8988T (cell line): ENCODE measurements at places on chromosomes 12 and 14.
A peak's percentile ranks its signal among the peaks of the same experiment; 100 is the strongest.

DNA sequence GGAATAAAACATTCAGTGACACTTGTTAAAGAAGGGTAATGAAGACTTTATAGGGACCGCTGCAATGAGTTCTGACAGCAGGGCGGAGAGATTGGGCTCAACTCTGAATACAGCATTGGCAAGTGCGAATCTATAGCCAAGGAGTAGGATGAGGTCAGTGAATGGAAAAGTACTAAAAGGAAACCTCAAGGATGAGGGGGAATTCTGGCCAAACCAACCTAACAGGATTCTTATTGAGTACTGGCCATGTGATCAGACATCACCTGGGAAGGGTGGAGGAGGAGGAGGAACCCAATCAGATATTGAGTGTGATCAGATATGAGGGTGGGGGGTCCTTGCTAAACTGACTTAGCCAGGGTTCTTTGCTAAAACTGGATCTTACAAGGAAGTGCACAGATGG, 31.0 kb downstream of the DRAM1 start:
- no peak for DNase-seq

GRCh38 chr12:6383572-6384498, at the start of gene LTBR:
Gene LTBR, plus strand, starts transcription at chr12:6384162. Its CDS starts 197 bp downstream, at chr12:6384359.
- peak; percentile 77 for DNase-seq

DNA sequence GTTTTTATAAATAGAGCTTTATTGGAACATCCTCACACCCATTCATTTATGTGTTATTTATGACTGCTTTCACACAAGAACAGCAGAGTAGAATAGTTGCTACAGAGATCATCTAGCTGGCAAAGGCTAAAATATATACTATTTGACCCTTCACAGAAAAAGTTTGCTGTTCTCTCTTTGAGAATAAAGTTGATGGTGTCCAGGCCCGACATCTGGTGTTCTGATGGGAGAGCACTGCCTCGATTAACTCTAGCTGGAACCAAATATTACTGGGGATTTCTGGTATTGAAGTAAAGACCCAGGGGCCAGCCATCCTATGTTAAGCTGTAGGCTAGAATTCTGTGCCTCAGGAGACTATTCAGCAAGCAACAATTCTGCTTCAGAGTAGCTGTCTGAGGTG, 21.8 kb downstream of the FAM234B start:
- no peak for DNase-seq

DNA sequence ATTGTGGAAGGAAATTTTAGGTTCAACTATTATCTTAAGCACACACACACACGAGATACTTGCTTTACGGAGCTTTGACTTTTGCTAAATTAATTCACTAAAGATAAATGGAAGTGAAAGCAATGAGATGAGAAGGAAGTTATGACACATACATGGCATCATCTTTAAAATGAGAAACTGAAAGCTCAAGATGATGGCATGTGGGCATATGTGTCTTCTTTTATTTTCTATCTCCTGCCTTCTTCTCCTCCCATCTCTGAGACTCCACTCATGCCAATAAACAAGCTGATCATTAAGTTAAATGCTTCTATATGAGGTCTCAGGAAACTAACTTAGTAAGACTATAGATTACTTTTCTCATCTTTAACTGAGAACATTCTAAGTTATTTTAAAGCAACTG, 216.7 kb downstream of the MED13L start:
- DNase-seq, result no peak

DNA sequence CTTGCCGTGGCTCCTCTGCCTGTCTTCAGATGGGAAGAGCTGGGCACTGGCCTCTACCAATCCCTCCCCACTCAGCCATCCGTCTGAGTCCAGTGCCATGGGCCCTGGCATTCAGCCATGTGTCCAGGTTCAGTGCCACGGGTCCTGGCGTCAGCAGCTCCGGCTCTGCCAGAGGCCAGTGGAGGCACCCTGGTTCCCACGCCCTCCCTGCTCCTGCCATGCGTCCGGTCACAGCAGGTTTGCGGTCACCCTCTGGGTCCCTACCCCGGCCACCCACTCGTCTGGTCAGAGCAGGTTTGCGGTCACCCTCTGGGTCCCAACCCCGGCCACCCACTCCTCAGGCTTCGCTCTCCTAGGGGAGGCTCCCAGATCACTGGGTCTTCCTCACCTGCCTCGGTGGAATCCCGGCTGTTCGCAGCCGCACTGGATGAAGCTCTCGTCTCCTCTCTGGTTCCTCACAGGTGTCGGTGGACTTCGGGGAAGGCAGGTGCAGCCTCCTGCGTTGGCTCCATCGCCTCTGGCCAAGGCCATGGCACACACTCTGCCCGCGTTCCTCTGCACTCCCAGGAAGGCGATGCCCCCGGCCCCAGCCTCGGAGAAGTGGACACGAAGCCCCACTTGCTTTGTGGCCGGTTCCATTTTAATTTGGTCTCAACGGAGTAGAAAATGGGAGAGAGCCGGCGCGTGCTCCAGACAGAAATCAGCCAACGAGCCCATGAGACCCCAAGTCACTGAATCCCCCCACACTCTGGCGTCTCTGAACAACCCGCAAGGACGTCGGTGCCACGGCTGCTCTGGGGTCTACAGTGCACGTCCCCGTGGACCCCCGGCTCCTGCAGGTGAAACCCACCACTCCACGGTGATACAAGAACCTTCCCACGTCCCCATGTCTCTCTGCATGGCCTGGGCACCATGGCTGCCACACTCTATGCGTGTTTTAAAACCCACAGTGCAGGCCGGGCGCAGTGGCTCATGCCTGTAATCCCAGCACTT, 47.8 kb upstream of the FBRSL1 start:
- no peak for DNase-seq

GRCh38 chr14:101248840-101249675, 312.2 kb upstream of the DIO3 start:
- no peak for DNase-seq

DNA sequence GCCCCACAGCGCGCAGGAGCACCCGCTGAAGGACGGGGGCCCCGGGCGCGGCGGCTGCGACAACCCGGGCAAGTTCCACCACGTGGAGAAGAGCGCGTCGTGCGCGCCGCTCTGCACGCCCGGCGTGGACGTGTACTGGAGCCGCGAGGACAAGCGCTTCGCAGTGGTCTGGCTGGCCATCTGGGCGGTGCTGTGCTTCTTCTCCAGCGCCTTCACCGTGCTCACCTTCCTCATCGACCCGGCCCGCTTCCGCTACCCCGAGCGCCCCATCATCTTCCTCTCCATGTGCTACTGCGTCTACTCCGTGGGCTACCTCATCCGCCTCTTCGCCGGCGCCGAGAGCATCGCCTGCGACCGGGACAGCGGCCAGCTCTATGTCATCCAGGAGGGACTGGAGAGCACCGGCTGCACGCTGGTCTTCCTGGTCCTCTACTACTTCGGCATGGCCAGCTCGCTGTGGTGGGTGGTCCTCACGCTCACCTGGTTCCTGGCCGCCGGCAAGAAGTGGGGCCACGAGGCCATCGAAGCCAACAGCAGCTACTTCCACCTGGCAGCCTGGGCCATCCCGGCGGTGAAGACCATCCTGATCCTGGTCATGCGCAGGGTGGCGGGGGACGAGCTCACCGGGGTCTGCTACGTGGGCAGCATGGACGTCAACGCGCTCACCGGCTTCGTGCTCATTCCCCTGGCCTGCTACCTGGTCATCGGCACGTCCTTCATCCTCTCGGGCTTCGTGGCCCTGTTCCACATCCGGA, 1.4 kb downstream of the FZD10 start:
- no peak for DNase-seq

DNA sequence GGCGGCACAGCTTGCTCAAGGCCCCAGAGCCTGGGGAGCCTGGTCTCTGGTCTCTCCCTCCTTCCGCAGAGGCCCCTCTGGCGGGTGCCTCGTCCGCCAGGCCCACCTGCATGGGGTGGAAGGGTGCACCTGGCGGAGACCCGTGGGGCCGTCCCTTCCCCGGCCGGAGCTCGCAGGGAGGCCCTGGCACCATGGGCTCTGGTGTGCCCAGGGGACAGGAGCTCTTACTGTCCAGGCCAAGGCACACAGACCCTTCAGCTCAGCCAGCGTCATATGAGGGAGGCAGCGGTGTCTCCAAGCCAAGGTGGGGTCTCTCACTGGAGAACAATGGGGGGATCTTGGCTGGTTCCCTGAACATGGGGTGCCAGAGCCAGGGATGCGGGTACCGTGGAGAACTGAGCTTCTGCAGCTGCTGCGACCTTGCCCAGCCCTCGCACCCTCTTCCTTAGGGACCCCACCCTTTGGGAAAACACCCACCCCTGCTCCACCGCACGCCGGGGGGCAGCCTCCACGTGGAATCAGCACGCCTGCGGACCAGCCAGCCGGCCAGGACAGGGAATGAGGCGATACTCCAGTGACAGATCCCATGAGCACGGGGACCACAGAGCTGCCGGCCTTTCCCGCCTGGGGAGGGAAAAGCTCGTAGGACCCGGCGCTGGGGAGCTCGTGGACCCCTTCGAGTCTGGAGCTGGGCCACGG, 25.7 kb upstream of the GALNT9 start:
- DNase-seq, result no peak

GRCh38 chr14:105143451-105144025, 25.0 kb downstream of the JAG2 start:
- no peak for DNase-seq

GRCh38 chr12:26705851-26706250, 127.1 kb downstream of the ITPR2 start:
- no peak for DNase-seq
